ENCODE measurements at places on chromosomes 7 and 10.

DNA sequence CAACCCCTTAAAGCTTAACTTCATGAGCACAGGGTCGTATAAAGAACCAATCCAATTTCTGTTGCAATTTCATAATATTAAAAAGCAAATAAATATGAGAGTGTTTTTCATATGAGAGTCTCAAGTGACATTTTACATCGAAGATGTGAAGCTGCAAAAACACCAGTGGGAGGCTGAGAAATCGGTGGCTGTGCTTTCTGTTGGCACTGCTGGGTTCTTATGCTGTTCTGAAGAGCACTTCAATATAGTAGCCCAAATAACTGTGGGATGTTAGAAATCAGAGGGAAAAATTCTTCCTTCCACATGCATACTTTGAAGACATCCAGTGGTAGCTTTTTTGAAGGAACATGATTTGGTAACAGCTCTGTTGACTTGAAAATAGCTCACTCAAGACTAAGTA lies 245.8 kb downstream of the ARHGAP21 start:
- no peak for DNase-seq

GRCh38 chr10:11178606-11179515 lies 161.2 kb downstream of the CELF2 start:
- peak; percentile 68 for DNase-seq

- no peak for DNase-seq
Measured at GRCh38 chr7:86437951-86438450, 205.7 kb upstream of the GRM3 start.

DNA sequence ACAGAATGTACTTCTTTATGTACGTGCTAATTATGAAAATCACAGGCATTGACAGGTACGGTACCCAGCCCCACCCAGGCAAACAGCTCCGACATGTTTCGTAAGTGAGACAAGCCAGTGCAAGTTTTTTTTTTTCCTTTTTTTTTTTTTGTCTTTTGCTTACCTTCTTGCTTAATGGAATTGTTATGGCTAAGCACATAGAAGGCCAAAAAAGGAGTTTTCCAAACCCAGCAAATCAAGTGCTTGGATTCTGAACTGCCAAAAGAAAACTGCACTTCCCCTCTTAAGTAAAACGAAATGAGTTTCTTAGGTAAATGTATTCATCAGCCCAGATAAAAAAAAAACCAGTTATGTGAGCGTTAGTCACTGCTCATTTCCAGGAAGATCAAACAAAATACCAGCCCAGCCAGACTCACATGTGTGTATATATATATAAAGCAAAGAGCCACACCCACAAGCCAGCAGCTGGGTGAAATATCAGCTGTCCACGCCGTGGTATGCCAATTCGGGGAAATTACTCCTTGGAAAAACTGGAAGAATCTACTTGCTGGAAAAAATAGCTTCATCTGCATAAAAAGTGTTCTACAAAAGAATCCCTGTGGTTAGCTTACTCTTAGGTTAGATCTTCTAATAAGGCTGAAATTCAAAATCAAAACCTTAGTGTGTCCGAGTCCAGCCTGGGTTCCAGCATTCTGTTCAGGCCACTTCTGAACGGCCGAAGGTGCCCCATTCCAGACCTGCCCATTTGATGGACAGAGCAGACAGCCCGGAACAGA lies 8.0 kb downstream of the KLF6 start:
- no peak for DNase-seq

GRCh38 chr10:5334196-5334880 lies 30.4 kb upstream of the UCN3 start:
- no peak for DNase-seq

GRCh38 chr7:81690251-81690650 lies 79.6 kb downstream of the HGF start:
- DNase-seq = no peak

DNA sequence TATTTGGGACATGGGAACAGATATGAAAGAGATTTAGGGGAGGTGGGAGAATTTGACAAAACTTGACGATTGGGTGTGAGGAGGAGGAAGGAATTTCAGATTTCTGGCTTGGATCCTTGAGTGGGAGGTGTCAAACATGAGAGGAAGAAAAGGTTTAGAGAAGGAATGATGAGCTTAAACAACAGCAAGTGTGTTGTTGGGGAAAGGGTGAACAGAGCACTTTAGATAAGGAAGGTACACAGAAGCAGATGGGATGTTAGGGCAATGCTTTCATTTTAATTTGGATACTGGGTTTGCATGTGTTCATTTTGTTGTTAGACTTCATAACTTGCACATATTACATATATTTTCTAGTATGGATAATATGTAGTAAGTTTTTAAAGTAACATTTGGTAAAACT lies 23.2 kb downstream of the REEP3 start:
- DNase-seq = no peak

- no peak for DNase-seq
Measured at GRCh38 chr10:17878896-17879295, 69.7 kb downstream of the MRC1 start.

GRCh38 chr7:78675511-78675910 lies 778.0 kb downstream of the MAGI2 start:
- no peak for DNase-seq

DNA sequence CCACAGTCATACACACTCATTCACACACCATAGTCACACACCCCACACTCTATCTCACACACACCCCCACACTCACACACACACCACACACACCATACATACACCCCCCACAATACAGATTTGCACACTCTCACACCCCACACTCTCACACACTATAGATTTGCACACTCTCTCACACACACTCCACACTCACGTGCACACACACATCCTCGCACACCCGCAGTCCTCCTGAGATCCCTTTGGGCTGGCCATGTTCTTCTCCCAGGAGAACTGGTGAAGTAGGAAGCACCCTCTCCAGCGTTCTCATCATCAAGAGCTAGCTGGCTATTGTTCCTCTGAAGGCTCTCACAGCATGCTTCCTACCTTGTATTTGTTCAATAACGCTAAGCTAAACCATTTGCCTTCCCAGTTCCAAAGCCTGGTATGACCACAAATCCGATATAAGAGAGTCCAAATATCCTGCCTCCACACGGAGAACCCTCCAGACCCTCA lies 86.2 kb downstream of the HECW1 start:
- DNase-seq = no peak

GRCh38 chr10:63753808-63754207 lies 232.6 kb downstream of the REEP3 start:
- DNase-seq = no peak

DNA sequence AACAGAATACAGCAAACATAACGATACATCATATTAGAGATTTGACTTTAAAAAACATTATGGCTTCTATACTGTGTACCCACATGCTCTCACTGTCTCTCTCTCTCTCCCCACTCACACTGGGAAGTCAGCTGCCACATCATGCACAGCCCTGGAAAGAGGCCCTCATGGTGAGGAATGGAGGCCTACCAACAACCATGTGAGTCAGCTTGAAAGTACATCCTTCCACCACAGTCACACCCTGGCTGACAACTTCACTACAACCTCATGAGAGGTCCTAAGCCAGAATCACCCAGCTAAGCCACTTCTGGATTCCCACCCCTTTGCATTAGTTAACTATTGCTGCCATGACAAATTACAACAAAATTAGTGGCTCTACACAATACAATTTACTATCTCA lies 23.3 kb upstream of the GPR22 start:
- no peak for DNase-seq

GRCh38 chr10:110786172-110786571 lies 85.6 kb upstream of the PDCD4 start:
- no peak for DNase-seq

DNA sequence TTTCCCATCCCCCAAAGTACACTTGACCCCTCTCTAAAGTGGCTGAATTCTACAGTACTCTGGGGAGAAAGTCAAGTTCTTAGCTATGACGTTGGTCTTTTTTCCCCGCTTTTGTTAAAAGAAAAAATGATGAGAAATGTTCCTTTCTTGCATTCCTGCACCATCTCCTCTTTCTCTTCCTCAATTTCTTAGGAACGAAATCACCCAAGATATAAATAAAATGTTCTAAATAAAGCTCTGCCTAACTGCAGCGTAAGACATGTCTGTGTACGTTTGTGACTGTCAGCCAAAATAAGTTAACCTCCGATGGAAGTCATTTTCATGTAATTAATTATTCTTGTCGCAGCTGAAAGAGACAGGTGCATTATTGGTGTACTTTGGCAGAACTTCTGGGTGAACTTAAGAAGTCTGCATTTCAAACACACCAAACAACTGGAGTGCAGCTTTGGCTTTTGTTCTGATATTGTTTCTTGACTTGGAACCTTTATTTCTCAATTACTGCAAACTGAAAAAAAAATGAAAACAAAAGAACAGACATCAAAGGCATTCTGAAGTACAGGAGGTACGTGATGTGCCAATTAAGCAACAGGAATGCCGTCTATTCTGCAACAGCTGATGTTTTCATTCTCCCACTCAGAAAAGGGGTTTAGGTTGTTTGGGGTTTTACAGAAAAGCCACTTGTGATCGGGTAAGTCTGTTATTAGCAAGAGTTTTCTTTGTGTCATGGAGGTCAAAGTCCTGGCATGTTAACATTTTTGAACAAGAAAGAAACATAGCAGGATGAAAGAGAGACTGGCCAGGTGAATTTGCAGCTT lies 82.4 kb upstream of the SDK1 start:
- no peak for DNase-seq

DNA sequence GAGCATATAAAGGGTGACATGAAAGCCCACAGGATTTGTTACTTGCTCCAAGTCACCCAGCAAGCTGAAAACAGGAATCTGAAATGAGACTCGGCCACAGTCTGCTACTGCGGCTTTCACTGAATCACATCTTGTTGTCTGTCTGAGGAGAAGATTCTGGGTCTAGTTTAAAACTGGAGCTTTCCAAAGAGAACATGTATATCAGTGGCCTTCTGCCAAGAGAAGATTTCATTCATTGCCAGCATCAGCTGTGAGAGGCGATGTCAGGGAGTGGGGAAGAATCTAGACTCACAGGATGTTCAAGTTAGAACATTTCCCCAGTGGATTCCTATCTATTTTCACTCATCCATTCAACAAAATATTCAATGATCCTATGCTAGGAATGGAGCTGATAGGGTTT lies 122.8 kb downstream of the GALNT17 start:
- no peak for DNase-seq

GRCh38 chr10:124465777-124466488 lies 4.3 kb downstream of the LHPP start:
- no peak for DNase-seq

GRCh38 chr10:120819366-120819765 lies 31.8 kb upstream of the WDR11 start:
- DNase-seq = no peak

GRCh38 chr10:22931948-22932347 lies 4.1 kb downstream of the ARMC3 start:
- DNase-seq = no peak

GRCh38 chr10:58064714-58065528 lies 202.8 kb downstream of the IPMK start:
- peak; percentile 3 for DNase-seq

DNA sequence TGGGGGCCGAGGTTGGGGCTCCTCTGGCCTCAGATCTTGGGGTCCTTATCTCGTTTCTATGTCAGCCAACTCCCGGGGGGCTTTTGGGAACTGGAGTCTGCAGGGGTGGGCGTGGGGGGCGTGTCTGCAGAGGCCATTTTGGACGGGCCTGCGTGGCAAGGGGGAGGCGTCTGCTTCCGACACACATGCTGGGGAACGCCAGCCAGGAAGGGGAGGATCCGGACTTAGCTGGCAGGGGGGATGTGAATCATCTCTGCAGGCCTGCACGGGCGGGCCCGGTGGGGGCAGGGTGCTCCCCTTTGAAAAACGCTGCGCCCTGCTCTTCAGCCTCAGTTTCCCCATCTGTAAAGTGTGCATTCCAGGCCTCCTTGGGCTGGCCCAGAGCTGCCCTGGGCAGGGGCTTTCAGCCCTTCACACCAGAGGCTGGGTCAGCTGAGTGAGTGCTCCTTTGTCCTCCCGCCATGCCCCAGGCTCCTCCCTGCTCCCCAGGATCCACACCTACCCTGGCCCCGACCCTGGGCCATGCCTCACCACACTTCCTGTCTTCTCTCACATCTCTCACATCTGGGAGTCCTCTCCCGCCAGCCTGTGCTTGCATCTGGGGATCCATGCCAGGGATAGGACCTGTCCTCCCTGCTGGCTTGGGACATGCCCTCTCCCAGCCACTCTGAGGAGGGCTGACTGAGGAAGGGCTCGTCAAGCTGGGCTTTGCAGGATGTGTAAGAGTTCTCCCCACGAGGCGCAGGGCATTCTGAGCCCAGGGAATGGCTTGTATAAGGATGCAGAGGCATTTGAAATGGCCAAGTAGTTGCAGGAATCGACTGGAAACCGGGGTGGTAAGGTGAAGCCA lies 172.6 kb upstream of the TNRC18 start:
- no peak for DNase-seq

DNA sequence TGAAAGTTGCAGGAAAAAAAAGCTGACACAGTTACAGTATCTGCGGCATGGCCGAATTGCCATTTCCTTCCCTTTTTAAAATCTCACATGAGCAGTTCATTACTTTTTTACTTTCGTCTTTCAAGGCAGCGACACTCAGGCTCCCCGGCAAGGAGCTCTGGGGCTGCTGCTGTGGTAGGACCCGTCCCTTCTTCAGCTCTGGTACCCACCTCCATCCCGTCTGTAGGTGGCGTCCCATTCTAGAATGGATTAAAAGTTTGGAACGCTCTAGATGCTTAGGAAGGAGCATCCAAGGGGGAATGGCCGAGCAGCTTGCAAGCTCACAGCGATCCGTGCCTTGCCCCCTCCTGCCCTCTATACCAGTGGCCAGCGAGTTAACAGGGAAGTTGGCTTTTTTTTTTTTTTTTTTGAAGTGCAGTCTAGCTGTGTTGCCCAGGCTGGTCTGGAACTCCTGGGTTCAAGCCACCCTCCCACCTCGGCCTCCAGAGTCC lies 22.8 kb upstream of the TTYH3 start:
- DNase-seq = peak; percentile 67

GRCh38 chr7:100430493-100431285 lies 1.1 kb downstream of the MEPCE start:
- DNase-seq = no peak

DNA sequence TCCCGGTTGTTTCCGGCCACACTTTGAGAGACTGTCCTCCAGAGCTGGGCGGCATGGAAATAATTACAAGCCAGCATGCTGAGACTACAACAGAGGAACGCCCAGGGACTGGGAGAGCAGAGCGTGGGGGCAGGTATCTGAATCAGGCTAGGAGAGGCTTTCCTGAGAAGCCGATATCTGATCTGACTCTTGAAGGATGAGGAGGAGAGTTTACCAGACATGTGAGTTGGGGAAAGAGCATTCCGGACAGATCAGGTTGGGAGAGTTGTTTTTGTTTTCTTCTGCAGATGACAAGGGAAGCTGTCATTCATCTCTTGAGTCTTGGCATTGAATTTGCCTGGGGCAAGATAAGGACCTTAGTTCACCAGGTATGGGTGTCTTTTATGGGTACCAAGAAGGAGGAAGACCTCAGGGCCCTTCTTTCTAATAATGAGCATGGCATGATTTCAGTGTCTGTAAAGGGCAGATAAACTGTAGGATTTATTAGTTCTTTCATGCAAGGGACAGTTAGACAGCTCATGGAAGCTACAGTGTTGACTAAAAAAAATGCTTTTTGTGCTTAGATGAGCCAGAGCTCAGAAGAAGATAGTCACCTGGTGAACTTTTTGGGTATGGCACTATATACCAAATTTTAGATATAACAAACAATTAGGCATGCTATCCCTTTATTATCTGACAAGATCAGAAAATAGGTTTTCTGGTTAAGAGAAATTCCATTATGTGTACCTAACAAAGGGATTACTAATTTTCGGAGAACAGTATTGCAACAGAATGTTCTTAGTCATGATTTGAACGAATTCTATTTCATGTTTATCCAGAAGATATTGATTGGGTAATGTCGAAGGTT lies 36.2 kb downstream of the WBP1L start:
- no peak for DNase-seq

GRCh38 chr10:119375574-119376272 lies 166.8 kb downstream of the RGS10 start:
- DNase-seq = no peak
